ENCODE measurements at places on chromosomes 3 and 15.

DNA sequence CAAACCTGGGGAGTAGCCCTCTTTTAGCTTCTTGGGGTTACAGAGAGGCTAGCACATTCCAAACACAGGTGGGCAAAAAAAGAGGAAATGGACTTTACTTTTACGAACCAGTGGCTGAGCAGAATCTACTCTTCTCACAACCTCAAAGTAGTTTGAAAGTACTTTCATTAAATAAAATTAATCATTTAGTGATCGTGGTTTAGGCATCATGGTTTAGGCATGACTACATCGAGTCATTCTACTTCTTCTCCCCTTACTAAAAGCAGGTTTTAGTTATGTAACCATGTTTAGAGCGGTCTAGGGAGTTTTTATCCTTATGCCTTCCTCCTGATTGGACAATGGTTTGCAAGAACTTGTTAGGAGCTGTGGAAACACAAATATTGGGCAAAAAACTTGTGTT, 2.5 kb upstream of the GREM1 start:
- DNase-seq: no peak

- no peak for DNase-seq
Measured at GRCh38 chr15:66292571-66293418, 573 bp upstream of the DIS3L start.

- peak; percentile 66 for DNase-seq
Measured at GRCh38 chr3:193885832-193886231, 250.1 kb upstream of the HES1 start.

- no peak for DNase-seq
Measured at GRCh38 chr15:87949151-87949574, 307.4 kb downstream of the NTRK3 start.

- DNase-seq: no peak
Measured at GRCh38 chr3:159151130-159151529, 349.3 kb downstream of the MFSD1 start.

DNA sequence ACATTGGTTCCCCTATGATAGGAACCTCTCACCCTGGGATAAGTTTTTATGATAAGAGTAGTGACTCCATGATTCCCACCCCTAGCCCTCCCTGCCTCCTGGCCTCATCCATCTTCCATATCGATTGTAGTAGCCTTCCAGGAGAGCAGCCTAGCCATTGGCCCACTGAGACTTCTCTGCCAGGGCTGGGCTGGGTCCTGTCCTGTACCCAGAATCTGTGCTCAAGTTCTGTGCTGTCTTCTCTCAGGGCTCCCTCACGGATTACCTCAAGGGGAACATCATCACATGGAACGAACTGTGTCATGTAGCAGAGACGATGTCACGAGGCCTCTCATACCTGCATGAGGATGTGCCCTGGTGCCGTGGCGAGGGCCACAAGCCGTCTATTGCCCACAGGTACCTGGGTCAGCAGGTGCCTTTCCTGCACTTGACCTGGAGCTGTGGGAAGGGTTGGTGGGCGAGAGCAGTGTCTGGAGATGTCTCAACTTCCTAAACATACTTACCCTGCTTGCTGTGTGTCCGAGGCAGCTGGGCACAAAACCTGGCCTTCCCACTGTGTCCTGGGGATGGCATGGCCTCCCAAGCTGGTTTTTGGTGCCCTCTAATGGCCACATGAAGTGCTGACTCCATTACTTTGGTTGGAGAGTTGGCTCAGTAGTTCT, 16.6 kb upstream of the EXOG start:
- peak; percentile 48 for DNase-seq

DNA sequence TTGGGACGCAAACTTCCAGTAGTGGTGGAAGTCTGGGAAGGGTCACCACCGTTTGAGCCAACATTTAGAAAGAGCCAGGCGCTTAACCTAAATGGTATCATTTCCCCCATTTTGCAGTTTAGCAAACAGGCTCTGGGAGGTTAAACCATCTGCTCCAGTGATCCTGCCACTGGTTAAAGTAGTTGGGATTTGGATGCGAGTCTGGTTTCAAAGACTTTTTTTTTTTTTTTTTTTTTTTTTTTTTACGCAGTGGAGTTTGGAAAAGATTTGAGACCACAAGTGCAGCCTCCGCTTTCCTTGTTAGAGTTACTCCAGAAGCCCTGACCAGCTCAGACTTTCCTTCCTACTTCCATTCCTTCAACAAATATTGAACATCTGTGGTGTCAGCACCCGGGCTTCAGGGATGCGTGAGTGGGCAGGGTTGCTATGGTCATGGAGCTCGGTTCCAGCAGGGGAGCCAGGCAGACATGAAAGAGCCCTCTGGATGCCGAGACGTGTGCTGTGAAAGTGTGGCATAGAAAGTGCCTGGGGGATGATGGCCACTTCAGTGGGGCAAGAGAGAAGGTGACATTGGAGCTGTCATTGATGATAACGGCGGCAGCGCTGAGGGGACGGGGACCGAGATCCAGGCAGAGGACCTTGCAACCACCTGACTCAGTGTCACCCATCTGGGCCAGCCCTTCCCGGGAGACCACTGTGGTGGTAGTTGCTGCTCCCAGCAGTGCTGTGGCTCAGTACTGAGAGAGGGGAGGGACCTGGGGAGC, 1.1 kb upstream of the RNU6-1 start:
- DNase-seq: peak; percentile 51

- DNase-seq: peak; percentile 79
Measured at GRCh38 chr15:40879609-40880008, 5.6 kb upstream of the RHOV start.

Data from erythroblast (primary cell).